Sigmoid colon (tissue), 7 donors: ENCODE measurements at places on chromosomes 1 and 21. TPM values are rescaled to one million over a fixed set of nuclear protein-coding genes. Genes with fewer than 3 reads are reported as not detected.

Gene VPS26C
- polyA plus RNA-seq = 34.2 TPM

DNA sequence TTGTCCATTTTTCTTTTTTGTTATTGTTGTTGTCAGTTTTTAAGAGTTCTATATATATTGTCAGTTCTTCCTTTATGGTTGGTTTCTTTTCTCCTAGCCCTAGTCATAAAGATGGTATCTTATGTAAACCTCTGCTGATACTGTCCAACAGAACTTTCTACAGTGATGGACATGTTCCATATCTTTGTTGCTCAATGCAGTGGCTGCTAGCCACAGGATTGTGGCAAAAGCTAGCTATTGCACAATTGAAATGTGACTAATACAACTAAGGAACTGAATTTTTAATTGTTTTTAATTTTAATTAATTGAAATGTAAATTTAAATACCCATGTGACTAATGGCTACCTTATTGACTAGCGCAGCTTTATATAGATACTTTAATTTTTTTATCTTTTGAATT, 411.8 kb upstream of the PTBP2 start:
- no peak for DNase-seq

Gene LCE1C
- polyA plus RNA-seq = not detected

DNA sequence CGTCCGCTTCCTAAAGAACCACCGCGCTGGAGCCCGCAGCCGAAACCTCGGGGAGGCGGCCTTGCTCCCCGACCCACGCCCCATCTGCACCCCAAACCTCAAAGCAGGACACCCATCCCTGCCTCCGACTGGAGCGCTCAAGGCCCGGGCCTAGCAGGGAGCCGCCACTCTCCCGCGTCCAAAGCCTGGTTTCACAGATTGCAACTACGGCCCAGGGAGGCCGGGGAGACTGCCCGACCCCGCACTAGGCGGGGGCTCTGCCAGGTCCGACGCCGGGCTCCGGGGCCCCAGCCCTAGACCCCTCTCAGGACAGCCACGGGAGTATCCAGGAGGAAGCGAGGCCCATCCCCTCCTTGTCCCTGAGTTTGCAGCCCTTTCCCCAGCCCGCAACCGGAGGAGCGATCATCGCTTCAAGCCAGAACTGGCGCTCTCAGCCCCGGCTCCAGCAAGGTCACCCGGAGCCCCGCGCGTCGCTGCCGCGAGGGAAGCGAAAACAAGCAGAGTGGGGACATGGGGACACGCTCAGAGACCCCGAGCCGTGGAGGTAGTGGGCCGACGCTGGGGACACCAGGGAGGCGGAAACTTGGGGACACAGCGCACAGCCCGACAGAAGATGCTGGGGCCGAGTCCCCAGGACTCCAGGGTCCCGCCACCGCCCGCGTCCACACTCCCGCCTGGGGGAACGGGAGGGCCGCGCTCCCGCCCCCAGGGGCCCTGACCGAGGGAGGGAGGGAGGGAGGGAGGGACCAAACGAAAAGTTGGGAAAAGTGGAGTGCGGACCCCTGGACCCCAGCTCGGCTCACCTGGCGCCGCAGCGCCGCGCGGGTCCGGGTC, 433 bp downstream of the TMEM200B start:
- peak; percentile 77 for DNase-seq

- DNase-seq = no peak
These were observed 64.0 kb upstream of the ASB17 start for GRCh38 chr1:75996196-75996595.

GRCh38 chr1:109785446-109786111, 21.9 kb upstream of the EPS8L3 start:
- peak; percentile 52 for DNase-seq

Gene CPLANE2
- 7.4 TPM for polyA plus RNA-seq

DNA sequence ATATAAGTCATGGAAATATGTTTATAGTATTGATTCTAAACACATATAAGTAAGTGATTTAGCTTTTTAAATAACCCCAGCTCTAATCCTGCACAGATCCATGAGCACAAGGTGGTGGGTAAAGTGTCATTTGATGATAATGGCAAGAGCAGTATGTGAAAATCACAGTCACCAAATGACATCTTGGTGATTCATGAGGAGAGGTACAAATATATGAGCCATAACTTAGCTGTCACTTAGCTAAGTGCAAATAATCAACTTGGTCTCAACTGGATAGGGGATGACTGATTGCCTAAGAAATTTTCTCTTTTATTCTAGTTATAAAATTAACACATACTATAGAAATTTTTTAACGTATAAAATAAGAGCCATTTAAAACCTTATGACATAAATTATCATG, 198.1 kb downstream of the ZZZ3 start:
- DNase-seq = no peak

Gene LRRC38
- not detected for polyA plus RNA-seq

DNA sequence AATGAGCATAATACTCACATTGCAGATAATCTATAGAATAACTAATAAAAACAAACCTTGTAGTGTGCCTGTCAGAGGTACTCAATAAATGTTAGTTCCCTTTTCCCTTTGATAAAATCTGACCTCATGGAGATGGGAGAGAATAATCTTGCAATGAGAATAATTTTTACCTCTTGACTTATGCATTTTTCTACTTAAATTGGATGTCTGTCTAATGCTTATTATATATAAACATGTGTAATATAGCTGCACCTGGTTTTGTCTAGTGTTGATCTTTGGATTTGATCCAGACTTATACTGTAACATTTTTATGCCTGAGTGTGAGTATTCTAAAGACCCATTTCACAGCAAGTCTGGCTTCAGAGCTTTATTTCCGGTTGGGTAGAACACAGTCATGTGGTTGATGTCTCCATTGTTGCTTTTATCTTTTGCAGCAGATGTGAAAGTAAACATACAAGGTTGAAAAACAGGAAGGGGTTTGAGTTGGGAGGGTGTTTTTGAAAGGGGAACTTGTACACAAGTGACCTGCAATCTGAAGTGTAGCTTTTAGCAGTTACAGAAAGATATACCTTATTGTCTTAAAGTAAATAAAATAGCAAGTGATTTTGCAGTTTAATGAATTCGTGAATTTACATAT, 12.4 kb downstream of the EPB41 start:
- no peak for DNase-seq

DNA sequence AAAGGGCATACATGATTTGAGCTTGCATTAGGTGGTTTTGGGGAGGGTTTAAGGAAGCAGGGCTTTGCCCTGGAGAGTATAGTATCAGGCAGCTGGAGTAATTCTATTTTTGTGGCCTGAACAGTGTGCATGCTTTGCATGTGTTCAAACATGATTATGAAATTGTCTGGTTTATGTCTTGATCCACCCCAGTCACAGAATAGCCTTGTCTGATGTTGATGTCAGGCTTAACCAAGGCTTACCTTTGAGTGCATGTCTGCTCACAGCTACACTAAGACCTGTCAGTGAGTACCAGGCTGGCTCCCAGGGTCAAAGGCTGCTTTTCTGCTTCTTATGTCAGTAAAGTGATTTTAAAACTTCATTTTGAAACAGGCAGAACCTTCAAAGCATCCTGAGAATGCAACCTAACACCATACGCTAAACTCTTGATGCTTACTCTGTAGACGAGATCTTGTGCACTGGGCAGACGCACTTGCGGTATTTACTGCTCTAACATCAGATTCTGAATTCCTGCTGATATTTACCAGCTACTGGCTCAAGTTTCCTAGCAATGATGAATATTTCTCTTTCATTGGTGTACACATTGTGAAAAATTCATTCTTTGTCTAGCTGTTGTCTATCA, 78.9 kb downstream of the MAP3K21 start:
- no peak for DNase-seq
